Cortex of kidney (tissue), 1 donor: ENCODE measurements at places on chromosomes 7 and 10.

DNA sequence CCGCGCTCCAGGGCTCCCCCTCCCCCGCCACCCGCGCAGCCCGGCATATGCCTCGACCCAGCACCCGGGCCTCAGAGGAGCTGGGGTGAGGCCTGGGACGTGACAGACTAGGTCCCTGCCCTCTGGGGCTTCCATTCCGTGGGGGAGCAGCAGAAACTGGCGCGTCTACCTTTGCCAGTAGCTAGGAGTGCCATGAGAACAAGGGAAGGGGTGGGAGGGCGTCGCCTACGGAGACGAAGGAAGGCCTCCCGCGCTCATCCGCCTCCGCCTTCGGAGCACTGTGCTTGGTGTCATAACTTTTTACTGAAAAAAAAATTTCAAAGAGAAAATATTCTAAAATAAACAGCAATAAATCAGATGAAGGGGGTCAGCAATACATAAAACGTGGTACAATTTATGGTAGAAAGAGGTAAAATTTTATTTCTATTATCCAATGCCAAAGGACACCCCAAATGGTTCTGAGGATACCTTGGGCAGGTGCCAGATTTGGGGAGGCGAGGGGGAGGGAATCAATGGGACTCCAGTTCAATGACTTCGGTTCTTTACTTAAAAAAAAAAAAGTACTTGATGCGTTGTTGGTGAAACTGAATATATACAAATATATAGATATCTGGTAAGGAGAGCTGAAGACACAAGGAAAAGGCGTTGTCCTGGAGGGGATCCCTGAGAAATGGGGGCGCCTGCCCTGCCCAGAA, 35.1 kb upstream of the GRID1 start:
- DNase-seq: no peak

- DNase-seq: no peak
Measured at GRCh38 chr10:22764639-22765038, 50.3 kb upstream of the PIP4K2A start.

- no peak for DNase-seq
Measured at GRCh38 chr7:41824284-41824683, 121.4 kb upstream of the INHBA start.

GRCh38 chr10:59757966-59758365, 4.7 kb upstream of the MRLN start:
- no peak for DNase-seq

GRCh38 chr7:94276795-94277194, 117.9 kb upstream of the COL1A2 start:
- DNase-seq: no peak

DNA sequence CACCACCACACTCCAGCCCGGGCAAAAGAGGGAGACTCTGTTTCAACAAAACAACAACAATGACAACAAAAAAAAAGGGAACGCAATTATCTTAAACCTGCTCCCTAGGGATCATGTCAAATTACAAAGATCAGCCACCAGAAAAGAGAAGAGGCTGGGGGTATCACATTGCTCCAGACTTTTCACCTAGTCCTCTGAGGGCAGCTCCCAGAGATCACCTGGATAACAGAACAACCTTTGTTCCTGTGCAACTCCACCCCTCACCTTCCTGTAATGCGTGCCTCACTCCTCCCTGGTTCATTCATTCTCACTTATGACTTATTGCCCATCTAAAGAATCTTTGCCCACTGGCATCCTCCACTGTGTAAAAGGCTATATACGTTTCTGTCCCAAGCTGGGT, 31.8 kb downstream of the SVOPL start:
- no peak for DNase-seq

GRCh38 chr10:25130906-25131305, 43.9 kb upstream of the GPR158 start:
- DNase-seq: no peak

DNA sequence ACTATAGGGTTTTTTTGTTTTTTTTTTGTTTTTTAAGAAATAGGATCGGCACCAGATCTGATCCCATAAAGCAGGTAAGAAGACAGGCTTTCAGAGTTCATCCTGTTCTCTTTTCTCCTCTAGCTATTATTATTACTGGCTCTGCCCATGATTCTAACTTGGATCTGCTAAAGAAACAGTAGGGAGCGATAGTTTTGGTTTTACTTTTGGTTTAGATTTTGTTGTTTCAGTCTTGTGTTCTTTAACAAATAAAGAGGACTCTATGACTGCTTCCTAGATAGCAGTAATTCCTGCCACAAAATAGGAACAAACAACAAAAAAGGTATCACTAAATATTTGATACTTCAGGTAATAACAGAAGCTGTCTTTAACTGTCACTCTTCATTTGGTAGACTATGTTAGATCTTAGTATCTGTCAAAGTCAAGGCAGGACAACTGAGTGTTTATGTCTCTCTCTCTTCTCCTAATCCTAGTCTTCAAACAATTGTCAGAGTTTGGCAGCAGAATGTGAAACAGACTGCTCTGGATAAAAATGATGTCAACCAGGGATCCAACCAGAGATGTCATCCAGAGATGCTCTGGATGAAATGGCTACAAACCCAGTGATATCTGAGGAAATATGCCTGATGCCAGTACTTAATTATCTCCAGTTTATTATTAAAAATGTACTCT, 99.8 kb downstream of the KMT2C start:
- no peak for DNase-seq

GRCh38 chr7:12939694-12940093, 252.3 kb downstream of the ARL4A start:
- DNase-seq: no peak

GRCh38 chr7:41033500-41033899, 669.4 kb downstream of the INHBA start:
- no peak for DNase-seq

GRCh38 chr7:158422196-158422886, 165.3 kb downstream of the PTPRN2 start:
- no peak for DNase-seq

GRCh38 chr7:102992509-102992937, 79.7 kb downstream of the LRRC17 start:
- no peak for DNase-seq

GRCh38 chr10:14953424-14954000, 384 bp downstream of the DCLRE1C start:
- DNase-seq: no peak

GRCh38 chr7:86164827-86165226, 478.9 kb upstream of the GRM3 start:
- no peak for DNase-seq

GRCh38 chr10:31315453-31315852, 3.6 kb upstream of the ZEB1 start:
- no peak for DNase-seq

DNA sequence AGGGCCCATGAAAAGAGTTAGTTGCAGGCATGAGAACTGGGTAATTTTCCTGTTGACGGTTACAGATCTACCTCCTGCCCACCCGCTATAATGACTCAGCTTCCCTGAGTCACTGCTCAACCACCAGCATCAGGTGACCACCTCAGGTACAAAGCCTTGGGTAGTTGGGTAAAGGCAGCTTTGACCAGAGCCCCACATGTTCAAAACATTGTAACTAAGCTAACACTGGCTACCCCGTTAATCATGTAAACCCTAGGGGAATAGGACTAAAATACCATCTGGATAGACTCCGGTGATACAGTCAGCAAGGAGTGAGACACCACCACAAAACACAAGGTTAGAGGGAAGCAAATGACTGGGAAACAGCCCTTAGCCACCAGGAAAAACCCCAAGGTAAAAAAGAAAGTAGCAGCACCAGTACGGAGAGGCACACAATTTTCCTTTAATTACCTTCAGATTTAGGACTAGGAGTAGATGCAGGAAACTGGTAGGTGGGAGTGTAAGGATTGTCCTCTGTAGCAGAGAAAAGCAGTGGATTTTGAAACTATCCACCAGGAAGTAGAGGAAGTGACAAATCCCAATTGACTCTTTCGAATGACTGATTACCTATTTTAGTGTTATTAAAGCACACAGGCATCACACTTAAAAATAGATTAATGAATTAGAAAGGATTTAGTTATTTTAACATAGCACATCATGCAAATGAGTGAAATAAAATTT, 103.5 kb upstream of the PDLIM1 start:
- DNase-seq: no peak

DNA sequence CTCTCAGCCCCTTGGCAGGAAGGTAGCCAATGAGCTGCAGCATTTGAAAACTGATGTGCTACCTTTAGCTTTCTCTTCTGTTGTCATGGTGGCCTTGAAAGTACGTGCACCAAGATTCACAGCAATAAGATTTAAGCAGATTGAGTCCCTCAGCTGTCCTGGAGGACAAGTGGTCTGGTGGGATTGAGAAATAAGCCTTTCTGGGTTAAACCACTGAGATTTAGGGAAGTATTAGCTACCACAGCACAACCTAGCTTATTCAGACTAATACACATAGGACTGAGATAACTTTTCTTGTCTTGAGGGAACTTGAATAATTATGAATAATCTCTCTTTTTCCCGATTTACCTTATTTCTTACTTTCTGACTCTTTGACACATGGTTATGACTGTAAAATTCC, 324.0 kb downstream of the PTEN start:
- DNase-seq: no peak

- DNase-seq: no peak
Measured at GRCh38 chr7:141697211-141697871, 4.6 kb downstream of the DENND11 start.

DNA sequence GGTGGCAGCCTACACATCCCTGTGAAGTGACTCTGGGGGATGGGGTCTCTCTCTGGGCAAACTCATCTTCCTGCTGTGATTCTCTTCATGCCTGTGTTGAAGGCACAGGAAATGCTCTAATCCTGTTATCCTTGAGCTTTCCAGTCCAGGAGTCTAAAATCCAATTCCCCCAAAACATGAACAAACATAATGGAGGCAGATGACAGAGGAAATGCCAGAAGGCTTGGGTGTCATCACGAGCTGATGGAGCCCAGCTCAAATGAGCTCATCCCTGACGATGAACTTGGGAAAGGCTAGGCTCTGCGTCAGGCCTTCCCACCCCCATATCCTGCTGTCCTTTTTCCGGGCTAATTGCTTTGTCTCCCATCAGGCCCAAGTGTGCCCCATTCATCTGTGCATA, 165.9 kb upstream of the PODXL start:
- DNase-seq: no peak

GRCh38 chr10:10831085-10831484, 186.6 kb upstream of the CELF2 start:
- no peak for DNase-seq

GRCh38 chr7:55101359-55101758, 82.5 kb downstream of the EGFR start:
- DNase-seq: no peak

DNA sequence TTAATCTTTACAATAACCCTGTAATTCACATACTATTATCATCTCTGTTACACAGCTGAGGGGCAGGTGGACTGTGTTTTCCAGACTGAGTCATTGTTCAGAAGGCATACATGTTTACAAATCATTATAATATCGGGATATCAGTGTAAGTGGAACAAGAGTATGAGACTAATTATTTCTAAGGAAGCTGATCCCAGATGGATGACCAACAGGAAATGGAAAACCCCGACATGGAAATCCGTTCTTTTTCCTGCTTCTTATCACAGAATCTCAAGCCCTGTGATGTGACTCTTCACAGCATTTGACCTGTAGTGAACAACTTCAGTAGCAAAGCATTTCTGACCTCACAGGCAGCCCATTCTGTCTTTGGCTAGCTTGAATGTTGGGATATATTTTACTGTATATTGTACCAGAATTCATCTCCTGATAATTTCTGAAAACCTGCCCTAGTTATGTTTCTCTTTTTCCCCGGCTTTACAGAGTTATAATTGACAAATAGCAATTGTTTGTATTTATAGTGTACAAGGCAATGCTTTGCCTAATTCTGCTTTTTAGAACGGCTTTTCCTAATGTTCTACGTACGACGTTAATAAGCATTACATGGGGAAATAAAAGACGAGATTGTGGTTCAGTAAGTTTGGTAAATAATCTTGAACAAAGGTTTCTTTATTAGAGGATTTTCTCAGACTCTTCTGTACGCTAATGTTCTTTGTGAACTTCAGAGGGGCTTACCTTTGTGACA, 78.6 kb upstream of the SYPL1 start:
- DNase-seq: no peak

GRCh38 chr10:132293201-132293812, 14.4 kb downstream of the STK32C start:
- DNase-seq: no peak

GRCh38 chr7:155721056-155721455, 76.6 kb downstream of the RBM33 start:
- no peak for DNase-seq

- DNase-seq: no peak
Measured at GRCh38 chr7:44695756-44696155, 52.9 kb upstream of the ZMIZ2 start.

DNA sequence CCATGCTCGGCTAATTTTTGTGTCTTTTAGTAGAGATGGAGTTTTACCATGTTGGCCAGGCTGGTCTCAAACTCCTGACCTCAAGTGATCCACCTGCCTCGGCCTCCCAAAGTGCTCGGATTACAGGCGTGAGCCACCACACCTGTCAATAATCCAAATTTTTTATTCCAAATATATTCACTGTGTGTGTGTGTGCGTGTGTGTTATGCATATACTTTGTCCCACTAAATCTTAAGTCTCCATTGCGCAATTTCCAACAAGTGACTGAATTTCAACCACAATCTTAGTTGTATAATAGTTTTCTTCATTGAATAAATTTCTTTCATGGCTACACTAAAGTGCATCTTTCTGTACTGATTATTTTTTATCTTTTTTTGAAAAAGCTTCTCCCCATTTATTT, 2.7 kb downstream of the KRIT1 start:
- no peak for DNase-seq

DNA sequence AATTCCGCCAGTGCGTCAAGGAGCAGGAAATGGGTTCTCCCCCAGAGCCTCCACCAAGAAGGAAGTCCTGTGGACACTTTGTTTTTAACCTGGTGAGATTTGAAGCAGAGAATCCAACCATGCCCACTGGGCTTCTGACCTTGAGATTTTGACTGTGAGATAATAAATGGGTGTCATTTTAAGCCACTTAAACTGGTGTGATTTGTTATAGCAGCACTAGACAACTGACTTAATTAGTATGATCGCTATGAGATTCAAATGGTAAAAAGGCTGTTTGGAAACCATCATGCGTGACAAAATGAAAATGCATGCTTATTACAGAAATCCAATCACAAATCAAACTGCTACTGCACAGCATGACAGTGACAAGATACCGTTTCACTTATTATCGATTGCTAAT, 98.0 kb downstream of the ADAM12 start:
- no peak for DNase-seq
